ENCODE measurements at places on chromosomes 5 and 9. TPM values are rescaled to one million over a fixed set of nuclear protein-coding genes. Genes with fewer than 3 reads are reported as not detected.

The TAF11L5 gene
- not detected for total RNA-seq

The PRRX2 gene
- not detected for total RNA-seq

The HAVCR1 gene
- total RNA-seq = 0.82 TPM

The CRHBP gene
- 7.3 TPM for total RNA-seq

The ZNF454 gene
- 9.0 TPM for total RNA-seq

The KCNT1 gene
- 3.7 TPM for total RNA-seq

The MCC gene
- 10.2 TPM for total RNA-seq

The MAMDC2 gene
- 2.0 TPM for total RNA-seq

The WDR38 gene
- not detected for total RNA-seq

The WWC1 gene
- total RNA-seq = 78.3 TPM

The QRFP gene
- under 0.01 TPM for total RNA-seq

The FBXW2 gene
- total RNA-seq = 39.9 TPM

The SMIM15 gene
- total RNA-seq = 35.1 TPM

The TLX3 gene
- not detected for total RNA-seq

The MED10 gene
- 15.1 TPM for total RNA-seq

The SMIM33 gene
- total RNA-seq = not detected

The ZMYND19 gene
- 19.6 TPM for total RNA-seq

The IFNA16 gene
- total RNA-seq = not detected

The MEIKIN gene
- total RNA-seq = not detected

The ORM2 gene
- not detected for total RNA-seq

The HK3 gene
- total RNA-seq = 0.41 TPM

The SLC25A2 gene
- total RNA-seq = not detected

The SYK gene
- total RNA-seq = 2.0 TPM

The C9orf85 gene
- total RNA-seq = 19.2 TPM

The TAF1L gene
- total RNA-seq = under 0.01 TPM

The FBP2 gene
- not detected for total RNA-seq

The PCDHAC2 gene
- 29.8 TPM for total RNA-seq

The SPATA6L gene
- total RNA-seq = 9.4 TPM

The PDE8B gene
- total RNA-seq = 7.3 TPM

The CRB2 gene
- total RNA-seq = 2.4 TPM

The LRRC70 gene
- 3.7 TPM for total RNA-seq

The CDC20B gene
- not detected for total RNA-seq

The PRR16 gene
- 1.2 TPM for total RNA-seq

The ECSCR gene
- 4.9 TPM for total RNA-seq

All from frontal cortex (tissue), 4 donors.